Calu3 (cell line): ENCODE measurements at places on chromosomes 5 and 9. TPM values are rescaled to one million over a fixed set of nuclear protein-coding genes. Genes with fewer than 3 reads are reported as not detected.

ACTBL2 gene
- 0.42 and 0.45 TPM in 2 replicates for total RNA-seq

- DNase-seq = no peak
- H3K4me1 ChIP-seq = no peaks in the 10 kb centered on the region
- H3K36me3 ChIP-seq = peaks cover 15% of the 10 kb centered on the region
- no peak overlapping the region for H3K27ac ChIP-seq
- peaks cover 19% of the 10 kb centered on the region for H3K27me3 ChIP-seq
- no peak overlapping the region for H3K4me3 ChIP-seq
These were observed 2.4 kb upstream of the UHRF2 start for GRCh38 chr9:6410633-6411032.

ALDOB gene
- 7.1 and 7.4 TPM in 2 replicates for total RNA-seq

CLPTM1L gene
- total RNA-seq = 120 and 127 TPM in 2 replicates

DNA sequence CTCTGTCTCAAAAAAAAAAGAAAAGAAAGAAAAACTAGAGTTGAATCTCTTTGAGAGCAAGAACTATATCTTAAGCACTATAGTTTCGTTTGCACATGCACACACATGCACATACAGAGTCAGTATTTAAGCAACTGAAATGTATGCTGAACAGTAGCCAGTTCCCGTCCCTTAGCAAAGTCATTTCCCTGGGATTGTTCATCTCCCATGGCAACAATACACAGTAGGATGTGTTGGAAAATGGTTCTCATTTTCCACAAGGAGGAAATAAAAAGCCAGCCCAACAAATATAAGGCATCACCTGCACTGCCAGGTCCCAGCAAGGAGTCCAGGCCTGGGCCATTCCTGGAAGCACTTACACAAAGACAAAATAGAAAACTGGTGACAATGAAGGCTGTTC, 4.2 kb upstream of the ZNF346 start:
- no peak for DNase-seq
- no peak overlapping the region for H3K4me3 ChIP-seq
- peaks cover 18% of the 10 kb centered on the region for H3K36me3 ChIP-seq
- H3K27ac ChIP-seq = no peak overlapping the region
- no peaks in the 10 kb centered on the region for H3K27me3 ChIP-seq
- H3K4me1 ChIP-seq = peaks cover 11% of the 10 kb centered on the region

PCDHA1 gene
- 0.73 and 0.83 TPM in 2 replicates for total RNA-seq

IL6ST gene
- 93.5 and 100 TPM in 2 replicates for total RNA-seq

GRCh38 chr9:13295556-13295955, 16.1 kb upstream of the MPDZ start:
- H3K27me3 ChIP-seq = no peaks in the 10 kb centered on the region
- H3K4me3 ChIP-seq = no peak overlapping the region
- no peak overlapping the region for H3K27ac ChIP-seq
- no peaks in the 10 kb centered on the region for H3K36me3 ChIP-seq
- no peaks in the 10 kb centered on the region for H3K4me1 ChIP-seq

DNA sequence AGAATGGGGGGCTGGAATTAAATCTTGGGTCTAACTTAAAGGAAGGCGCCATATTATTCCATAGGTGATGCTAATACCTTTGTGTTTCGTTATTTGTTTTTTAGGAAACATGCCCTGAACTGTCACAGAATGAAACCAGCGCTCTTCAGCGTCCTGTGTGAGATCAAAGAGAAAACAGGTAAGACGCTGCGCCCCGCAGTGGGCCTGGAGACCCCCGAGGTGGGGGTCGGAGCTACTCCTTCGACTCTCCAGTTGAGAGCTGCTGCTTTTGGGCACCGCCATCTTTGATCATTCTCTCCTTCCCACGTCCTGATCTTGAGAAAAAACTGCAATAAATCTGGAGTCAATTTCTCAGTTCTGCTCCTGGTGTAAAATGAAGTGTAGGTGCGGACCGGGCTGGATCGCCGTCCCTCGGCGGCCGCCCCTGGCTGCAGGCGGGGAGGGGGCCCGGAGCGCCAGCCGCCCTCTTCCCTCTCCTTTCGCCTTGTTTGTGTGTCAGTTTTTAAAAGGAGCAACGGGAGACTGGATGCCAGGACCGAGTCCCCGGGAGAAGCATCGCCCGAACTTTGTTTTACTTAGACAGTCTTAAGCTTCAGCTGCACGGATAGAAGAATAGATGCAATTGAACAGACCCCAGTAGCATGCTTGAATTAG, 1.4 kb downstream of the PBX3 start:
- H3K4me1 ChIP-seq = no peaks in the 10 kb centered on the region
- peaks cover 15% of the 10 kb centered on the region for H3K36me3 ChIP-seq
- H3K27ac ChIP-seq = no peak overlapping the region

GRCh38 chr5:156420665-156421064, 93.7 kb downstream of the SGCD start:
- no peak for DNase-seq
- H3K4me1 ChIP-seq = no peaks in the 10 kb centered on the region
- H3K27ac ChIP-seq = no peak overlapping the region
- H3K36me3 ChIP-seq = no peaks in the 10 kb centered on the region
- no peak overlapping the region for H3K4me3 ChIP-seq
- H3K27me3 ChIP-seq = no peaks in the 10 kb centered on the region

- no peak overlapping the region for H3K27ac ChIP-seq
- H3K27me3 ChIP-seq = peaks cover 76% of the 10 kb centered on the region
- no peak overlapping the region for H3K4me3 ChIP-seq
- H3K36me3 ChIP-seq = no peaks in the 10 kb centered on the region
- peaks cover 9% of the 10 kb centered on the region for H3K4me1 ChIP-seq
- DNase-seq = no peak
These were observed 72.0 kb upstream of the IL12B start for GRCh38 chr5:159402311-159402710.

GRCh38 chr9:75369989-75370388, 281.7 kb downstream of the OSTF1 start:
- H3K27ac ChIP-seq = no peak overlapping the region

RMRP gene
- total RNA-seq = 8,471 and 11,520 TPM in 2 replicates

DNA sequence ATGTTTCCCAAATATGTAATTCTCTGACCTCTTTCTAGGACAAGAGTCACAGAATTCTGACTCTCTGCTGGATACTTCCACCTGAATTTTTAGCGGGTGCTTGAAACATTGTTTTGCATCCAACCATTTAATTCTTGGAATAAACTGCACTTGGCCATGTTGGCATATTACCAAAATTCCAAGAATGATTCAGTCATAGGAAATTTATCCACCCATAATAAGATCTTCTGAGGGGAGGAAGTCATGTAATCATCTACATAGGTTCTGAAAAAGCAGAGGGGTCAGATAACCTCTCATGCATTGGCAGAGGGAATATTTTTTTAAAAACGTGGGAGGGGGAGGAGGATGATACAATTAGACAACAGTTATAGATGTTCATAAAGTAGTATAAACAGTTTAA, 156.9 kb downstream of the PAM start:
- H3K27me3 ChIP-seq = no peaks in the 10 kb centered on the region
- H3K4me1 ChIP-seq = peaks cover 29% of the 10 kb centered on the region

DNA sequence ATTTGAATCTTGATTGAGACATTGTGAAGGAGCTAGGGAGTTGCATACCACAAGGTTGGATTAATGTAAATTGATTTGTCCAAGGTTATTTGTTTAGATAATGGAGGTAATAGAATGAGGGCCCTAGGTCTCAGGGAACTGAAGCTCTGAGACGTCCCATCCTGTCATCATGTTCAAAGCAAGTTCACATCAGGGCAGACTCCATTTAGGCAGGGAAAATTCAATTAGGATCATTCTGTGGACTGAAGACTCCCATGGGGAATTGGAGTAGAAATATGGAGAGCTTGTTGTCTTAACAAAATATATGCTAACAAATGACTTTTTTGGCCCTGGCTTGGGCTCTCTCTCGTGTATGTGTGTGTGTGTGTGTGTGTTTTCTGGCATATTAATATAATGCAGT, 722.0 kb upstream of the ADAMTS16 start:
- no peak for DNase-seq
- no peak overlapping the region for H3K4me3 ChIP-seq
- H3K27ac ChIP-seq = no peak overlapping the region
- H3K36me3 ChIP-seq = no peaks in the 10 kb centered on the region
- H3K4me1 ChIP-seq = no peaks in the 10 kb centered on the region

DNA sequence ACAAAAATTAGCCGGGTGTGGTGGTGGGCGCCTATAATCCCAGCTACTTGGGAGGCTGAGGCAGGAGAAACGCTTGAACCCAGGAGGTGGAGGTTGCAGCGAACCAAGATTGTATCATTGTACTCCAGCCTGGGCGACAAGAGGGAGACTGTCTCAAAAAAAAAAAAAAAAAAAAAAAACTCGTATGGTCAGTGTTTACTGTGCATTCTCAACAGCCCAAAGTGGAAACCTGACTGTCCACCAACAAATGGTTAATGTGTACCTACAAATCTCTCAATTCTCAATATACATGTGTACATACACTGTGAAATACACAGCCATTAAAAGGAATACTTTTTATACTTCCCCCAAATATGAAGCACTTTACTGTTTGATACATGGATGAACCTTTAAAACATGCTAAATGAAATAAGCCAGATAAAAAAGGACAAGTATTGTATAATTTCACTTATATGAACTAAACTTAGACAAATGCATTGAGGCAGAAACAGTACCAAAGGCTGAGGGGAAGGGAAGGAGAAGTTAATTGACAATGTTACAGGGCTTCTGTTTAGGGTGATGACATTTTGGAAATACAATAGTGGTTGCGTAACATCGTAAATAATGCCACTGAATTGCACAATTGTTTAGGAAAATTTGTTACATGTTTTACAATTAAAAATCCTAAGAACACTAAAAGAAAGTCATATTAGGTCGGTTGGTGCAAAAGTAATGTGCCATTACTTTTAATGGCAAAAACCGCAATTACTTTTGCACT, 16.5 kb downstream of the DNAJA1 start:
- peaks cover 52% of the 10 kb centered on the region for H3K36me3 ChIP-seq
- H3K27ac ChIP-seq = peak overlapping the region; percentile 21
- no peaks in the 10 kb centered on the region for H3K27me3 ChIP-seq
- peaks cover 24% of the 10 kb centered on the region for H3K4me1 ChIP-seq
- no peak overlapping the region for H3K4me3 ChIP-seq

DNA sequence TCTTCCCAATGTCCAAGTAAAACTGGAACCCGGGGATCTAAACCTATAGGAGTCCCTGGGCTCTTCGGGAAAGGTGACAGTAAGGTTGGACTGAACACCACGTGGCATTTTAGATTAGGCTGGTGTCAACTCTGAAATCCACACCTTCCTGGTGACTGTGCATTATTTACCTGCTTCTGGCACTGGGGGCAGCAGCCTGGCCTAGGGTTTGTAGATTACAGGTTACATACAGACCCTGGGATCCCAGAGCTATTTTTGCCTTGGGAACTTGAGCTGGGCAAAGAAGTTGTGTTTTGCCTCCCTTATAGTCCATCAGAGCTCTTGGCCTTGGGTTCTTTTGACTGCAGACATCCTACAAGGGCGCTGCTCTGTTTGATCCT, 173.2 kb downstream of the DAB2IP start:
- no peak overlapping the region for H3K27ac ChIP-seq
- H3K4me3 ChIP-seq = no peak overlapping the region
- H3K36me3 ChIP-seq = no peaks in the 10 kb centered on the region
- DNase-seq = no peak
- no peaks in the 10 kb centered on the region for H3K4me1 ChIP-seq

DNA sequence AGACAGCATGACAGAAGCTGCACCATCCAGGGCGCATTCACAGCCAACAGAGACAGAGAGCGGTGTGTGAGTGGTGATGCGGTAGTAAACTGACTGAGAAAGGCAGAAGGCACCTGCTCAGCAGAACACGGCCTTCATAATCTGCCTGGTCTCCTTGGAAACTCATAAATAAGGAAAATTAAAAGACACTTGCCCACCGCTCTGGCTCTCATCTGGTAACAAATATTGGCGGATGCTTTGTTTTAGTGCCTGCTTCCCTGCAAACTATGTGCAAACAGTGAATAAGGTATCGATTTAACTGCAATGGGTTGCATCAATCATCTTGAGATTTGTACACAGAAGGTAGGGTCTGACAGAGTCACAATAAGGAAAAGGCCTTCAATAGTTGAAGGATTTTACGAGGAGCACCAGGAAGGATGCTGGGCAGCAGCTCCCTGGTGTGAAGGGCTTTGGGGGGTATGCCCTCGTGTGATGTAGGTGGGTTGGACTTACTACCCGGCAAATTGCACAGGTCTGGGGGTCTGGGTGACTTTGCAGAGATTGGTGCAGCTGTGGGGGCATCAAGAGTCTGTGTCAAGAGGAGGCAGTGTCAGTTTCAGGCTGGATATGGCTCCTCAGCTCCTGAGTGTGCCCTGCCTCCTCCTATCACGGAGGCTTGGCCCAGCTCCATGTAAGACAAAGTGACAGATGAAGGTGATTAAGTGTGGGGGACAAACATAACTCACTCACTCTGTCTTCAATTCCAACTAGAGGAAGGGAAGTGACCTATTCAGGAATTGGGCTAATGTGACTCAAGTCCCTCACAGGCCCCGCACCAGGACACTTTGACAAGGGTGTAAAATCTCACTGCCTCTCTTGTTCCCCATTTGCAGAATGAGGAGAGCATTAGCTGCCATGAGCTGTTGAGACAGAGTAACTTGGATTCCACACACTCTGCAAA, 166.7 kb downstream of the ICE1 start:
- H3K27me3 ChIP-seq = peaks cover 8% of the 10 kb centered on the region
- DNase-seq = no peak
- H3K36me3 ChIP-seq = no peaks in the 10 kb centered on the region
- no peak overlapping the region for H3K27ac ChIP-seq
- H3K4me3 ChIP-seq = no peak overlapping the region

- DNase-seq = no peak
- no peaks in the 10 kb centered on the region for H3K36me3 ChIP-seq
- H3K27ac ChIP-seq = no peak overlapping the region
- no peaks in the 10 kb centered on the region for H3K27me3 ChIP-seq
- H3K4me1 ChIP-seq = peaks cover 21% of the 10 kb centered on the region
These were observed 29.7 kb downstream of the C9orf85 start for GRCh38 chr9:71941060-71941568.

DNA sequence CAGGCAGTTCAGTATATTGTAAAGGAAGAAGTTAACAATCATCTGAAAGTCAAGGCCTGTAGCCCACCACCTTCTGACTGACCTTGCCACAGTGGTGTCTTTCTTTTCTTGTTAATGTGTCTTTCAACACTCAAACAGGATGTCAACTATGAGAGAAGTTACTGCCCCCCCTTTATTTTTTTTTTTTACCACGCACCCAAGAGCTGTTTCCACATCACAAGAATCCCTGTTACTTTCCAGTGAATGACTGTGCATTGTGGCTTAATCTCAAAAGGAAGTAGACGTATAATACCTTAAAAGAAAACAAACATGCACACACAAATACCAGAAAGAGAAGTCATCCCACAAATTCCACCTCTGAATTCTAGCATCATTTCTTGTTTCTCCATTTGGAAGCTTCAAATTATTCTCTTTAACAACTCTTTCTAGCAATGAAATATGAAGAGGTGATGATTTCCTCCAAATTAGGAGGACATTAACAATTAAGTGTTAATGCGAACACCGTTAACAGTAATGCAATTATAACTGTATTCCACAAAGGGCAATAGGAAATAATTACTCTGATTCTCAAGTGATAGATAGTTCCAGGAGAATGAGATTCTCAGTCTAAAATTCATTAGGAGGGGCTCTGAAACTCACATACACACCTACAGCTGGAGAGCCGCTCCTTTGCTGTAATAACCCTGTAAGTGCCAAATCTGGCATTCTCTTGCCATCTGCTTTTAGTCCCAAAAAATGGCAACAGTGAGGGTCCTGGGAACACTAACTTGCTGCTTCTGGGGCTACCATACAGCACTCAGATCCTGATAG, 201.0 kb downstream of the EFNA5 start:
- peak overlapping the region; percentile 45 for H3K4me3 ChIP-seq
- peaks cover 76% of the 10 kb centered on the region for H3K36me3 ChIP-seq
- peaks cover 95% of the 10 kb centered on the region for H3K4me1 ChIP-seq
- H3K27me3 ChIP-seq = no peaks in the 10 kb centered on the region
- peak overlapping the region; percentile 96 for H3K27ac ChIP-seq
